Activated CD8-positive, alpha-beta T cell treated with anti-CD3 and anti-CD28 coated beads for 36 hours (primary cell): ENCODE measurements at places on chromosomes 5 and 9. TPM values are rescaled to one million over a fixed set of nuclear protein-coding genes. Genes with fewer than 3 reads are reported as not detected.

GRCh38 chr5:71522151-71522550 is 65.0 kb upstream of the MCCC2 start:
- peaks cover under 1% of the 10 kb centered on the region for H3K4me1 ChIP-seq
- no peak overlapping the region for H3K4me3 ChIP-seq
- H3K36me3 ChIP-seq, result peaks cover 44% of the 10 kb centered on the region
- no peaks in the 10 kb centered on the region for H3K27me3 ChIP-seq
- no peak for DNase-seq

- no peak overlapping the region for H3K27ac ChIP-seq
- H3K36me3 ChIP-seq, result no peaks in the 10 kb centered on the region
- H3K4me1 ChIP-seq, result no peaks in the 10 kb centered on the region
- no peak for DNase-seq
- H3K27me3 ChIP-seq, result peaks cover 4% of the 10 kb centered on the region
Observed at GRCh38 chr9:130396581-130396980, 48.2 kb upstream of the ASS1 start.

DNA sequence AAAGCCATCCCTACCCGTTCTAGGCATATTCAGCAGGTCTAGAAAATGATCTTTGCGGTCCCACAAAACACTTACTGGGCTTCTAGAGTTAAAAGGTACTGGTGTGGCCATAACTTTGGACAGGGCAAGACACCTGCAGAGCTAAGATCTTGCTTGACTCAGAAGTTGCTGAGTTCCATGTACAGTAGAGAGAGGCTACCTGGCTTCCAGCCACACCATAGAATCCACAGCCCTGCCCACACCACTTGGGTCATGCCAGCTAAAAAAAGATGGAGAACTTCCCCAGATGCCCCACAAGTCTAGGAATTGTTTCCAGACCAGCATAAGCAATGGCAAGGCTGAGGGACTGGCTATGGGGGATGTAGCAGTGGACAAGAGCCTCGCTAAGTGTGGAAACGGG is 52.1 kb downstream of the ABCA1 start:
- no peaks in the 10 kb centered on the region for H3K27me3 ChIP-seq
- DNase-seq, result no peak
- H3K4me1 ChIP-seq, result no peaks in the 10 kb centered on the region
- H3K27ac ChIP-seq, result no peak overlapping the region
- no peak overlapping the region for H3K4me3 ChIP-seq

GRCh38 chr5:40569546-40570270 is 110.0 kb upstream of the PTGER4 start:
- H3K4me3 ChIP-seq, result no peak overlapping the region

GRCh38 chr9:87601176-87601575 is 103.5 kb downstream of the DAPK1 start:
- DNase-seq, result no peak
- H3K4me3 ChIP-seq, result no peak overlapping the region
- H3K27me3 ChIP-seq, result peaks cover 14% of the 10 kb centered on the region
- H3K4me1 ChIP-seq, result peaks cover 8% of the 10 kb centered on the region

GRCh38 chr9:37453827-37454226 is 11.4 kb downstream of the ZBTB5 start:
- peaks cover 9% of the 10 kb centered on the region for H3K36me3 ChIP-seq
- H3K4me1 ChIP-seq, result peaks cover 42% of the 10 kb centered on the region
- H3K27ac ChIP-seq, result no peak overlapping the region
- H3K4me3 ChIP-seq, result no peak overlapping the region

DNA sequence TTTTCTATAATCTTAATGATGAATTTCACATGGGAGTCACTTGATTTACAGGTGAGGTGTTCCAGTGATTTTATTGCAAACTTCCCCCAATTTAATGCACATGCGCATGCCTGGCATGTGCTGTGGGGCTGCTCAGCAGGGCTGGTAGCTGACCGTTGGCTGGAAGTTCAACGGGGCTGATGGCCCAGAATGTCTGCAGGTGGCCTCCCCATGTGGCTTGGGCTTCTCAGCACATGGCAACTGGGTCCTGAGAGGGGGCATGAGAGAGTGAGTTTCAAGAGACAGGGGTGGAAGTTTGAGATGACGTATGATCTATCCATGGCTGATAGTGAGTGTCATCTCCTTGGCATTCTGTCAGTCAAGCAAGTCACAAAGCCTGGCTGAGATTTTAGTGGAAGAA is 259.8 kb downstream of the ZSWIM6 start:
- H3K27me3 ChIP-seq, result peaks cover 3% of the 10 kb centered on the region
- no peaks in the 10 kb centered on the region for H3K36me3 ChIP-seq
- no peak overlapping the region for H3K27ac ChIP-seq

DNA sequence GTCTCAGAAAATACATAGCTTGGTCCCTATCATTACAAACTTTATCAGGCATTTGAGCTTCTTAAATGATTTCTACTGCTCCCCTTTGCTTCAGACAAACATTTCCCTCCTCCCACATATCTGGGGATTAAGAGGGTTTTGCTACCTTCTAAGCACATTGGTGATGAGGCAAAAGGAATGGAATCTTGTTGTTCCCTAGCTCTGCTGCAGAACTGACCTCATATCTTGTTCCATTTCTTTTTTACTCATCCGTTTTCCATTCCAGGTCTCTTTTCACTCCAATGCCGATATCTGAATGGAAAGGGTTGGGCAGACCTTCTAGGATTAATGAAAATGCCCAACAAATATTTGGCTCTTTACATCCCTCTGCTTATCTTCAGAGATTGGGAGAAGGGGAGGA is 444.6 kb downstream of the ZNF608 start:
- H3K4me1 ChIP-seq, result no peaks in the 10 kb centered on the region
- DNase-seq, result no peak
- no peaks in the 10 kb centered on the region for H3K27me3 ChIP-seq
- H3K27ac ChIP-seq, result no peak overlapping the region
- no peaks in the 10 kb centered on the region for H3K36me3 ChIP-seq
- no peak overlapping the region for H3K4me3 ChIP-seq

MUSK gene
- total RNA-seq, result not detected

SPATA6L gene
- 0.43 TPM for total RNA-seq

GPR151 gene
- not detected for total RNA-seq

SPINK6 gene
- not detected for total RNA-seq

KIF24 gene
- 5.8 TPM for total RNA-seq

OTP gene
- total RNA-seq, result not detected
